ENCODE measurements at places on chromosomes 1 and 21.

DNA sequence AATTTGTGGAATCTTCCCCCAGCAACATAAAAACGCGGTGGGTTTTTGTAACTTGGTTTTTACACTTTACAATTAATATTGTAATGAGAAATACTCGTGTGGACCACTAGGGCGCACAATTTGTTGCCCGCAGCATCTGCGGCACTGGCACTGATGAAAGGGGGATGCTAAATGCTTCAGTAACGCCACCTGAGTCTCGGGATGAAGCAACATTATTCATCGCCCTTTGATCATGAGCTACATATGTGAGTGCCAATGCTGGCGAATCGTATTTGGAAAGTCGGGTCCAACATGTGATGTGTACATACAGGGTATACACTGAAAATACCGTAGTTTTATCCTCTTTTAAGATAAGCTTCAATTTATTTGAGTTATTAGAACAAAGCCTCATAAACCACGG lies 34.2 kb upstream of the COX20 start:
- DNase-seq = peak; percentile 74

DNA sequence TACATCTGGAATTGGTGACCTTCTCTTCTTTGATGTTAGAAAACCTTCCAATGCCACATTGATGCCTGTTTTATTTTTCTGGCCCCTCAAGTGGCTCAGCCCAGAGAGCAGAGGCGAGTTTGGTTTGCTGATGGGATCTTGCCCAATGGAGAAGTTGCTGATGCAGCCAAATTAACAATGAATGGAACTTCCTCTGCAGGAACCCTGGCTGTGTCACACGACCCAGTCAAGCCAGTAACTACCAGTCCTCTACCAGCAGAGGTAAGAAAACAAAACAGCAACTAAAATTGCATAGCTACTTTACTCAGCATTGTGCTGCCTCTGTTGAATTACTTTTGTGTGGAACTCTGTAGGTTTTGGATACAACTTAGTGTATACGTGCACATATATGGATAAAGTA lies 97.6 kb downstream of the CC2D1B start:
- no peak for DNase-seq

GRCh38 chr1:178310685-178311105 lies 186.1 kb downstream of the CLEC20A start:
- peak; percentile 61 for DNase-seq

DNA sequence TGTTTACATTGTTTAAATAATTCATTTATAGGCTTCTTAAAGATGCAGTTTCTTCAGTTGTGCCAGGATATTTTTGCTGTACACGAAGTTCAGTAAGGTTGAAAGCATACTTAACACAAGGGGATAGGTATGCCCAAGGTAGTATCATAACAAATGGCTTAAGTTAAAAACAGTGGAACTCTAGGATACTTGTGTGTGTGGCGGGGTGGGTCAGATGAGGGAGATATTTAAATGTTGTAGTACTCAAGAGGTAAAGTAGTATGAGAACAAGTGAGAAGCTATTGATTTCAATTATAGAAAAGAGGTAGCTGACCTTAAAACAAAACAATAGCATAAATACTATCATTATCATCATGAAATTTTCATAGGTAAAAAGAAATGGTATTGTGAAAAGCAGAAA lies 6.2 kb downstream of the LRRC7 start:
- DNase-seq = no peak

DNA sequence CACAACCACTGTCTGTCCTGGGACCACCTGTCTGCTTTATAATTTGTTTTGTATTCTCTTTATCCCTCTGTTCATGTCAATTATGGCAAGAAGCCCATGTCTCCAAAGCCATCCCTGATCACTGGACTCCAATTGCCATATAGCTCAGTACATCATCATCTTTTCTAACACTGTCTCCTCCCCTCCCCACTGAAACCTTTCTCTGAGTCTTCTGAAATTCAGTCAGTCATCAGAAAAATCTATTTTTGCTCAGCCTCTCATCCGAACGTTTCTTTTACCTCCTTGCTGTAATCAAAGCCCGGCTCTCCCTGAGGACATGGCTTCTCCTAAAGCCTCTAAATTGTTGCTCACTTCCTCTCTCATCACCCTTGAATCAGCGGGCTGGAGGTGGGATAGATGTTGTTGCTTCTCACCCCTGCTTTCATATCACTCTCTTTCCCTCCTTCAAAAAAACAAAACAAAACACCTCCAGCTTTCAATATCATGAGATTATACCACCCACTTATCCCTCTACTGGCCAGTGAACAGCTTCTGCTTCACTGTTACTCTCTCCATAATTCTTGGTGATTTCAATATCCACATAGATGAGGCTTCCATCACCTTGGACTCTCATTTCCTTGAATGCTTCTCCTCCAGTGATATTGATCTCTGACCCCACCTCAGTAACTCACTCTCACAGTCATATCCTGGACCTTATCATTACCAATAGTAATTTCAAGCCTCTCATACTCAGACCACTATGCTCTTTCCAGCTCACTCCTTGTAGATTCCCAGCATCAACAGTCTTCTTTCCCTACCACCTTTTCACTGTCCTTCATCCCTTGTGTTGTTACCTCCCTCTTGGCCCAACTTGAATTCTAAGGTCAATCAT lies 27.8 kb downstream of the RAB3B start:
- DNase-seq = no peak

DNA sequence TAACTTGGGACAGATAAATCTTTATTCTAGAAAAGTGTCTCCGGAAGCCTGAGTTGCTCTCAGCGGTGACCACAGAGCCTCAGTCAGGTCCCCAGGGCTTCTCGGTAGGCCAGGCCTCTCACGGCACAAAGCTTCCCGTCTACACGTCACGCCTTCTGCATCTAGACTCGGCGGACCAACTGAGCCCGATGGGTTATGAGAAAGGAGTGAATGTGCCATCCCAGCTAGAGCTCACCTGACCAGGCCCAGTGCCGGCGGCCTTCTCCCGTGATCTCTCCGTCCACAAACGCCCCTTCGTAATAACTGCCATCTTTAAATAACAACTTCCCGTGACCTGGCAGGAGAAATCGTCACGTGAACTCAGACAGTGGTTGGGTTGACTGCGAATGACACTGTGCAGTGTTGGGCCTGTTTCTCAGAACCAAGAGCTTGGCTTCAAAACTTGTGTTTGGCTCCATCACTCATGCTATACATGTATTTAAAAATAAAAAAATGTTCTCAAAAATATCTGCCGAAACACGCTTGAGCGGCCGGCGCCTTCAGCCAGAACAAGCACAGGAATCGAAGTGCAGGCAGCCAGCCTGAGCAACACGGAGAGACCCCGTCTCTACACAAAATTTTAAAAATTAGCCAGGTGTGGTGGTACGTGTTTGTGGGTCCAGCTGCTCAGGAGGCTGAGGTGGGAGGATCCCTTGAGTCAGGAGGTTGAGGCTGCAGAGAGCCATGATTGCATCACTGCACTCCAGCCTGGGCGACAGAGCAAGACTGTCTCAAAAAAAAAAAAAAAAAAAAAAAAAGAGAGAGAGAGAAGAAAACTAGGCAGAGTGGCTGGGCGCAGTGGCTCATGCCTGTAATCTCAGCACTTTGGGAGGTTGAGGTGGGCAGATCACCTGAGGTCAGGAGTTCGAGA lies 3.1 kb downstream of the MORN1 start:
- DNase-seq = no peak

GRCh38 chr1:98130408-98130807 lies 209.6 kb upstream of the DPYD start:
- no peak for DNase-seq

- DNase-seq = no peak
Observed at GRCh38 chr1:206890125-206891060, 6.8 kb upstream of the IL24 start.

GRCh38 chr1:3377604-3378279 lies 76.7 kb upstream of the ARHGEF16 start:
- no peak for DNase-seq

DNA sequence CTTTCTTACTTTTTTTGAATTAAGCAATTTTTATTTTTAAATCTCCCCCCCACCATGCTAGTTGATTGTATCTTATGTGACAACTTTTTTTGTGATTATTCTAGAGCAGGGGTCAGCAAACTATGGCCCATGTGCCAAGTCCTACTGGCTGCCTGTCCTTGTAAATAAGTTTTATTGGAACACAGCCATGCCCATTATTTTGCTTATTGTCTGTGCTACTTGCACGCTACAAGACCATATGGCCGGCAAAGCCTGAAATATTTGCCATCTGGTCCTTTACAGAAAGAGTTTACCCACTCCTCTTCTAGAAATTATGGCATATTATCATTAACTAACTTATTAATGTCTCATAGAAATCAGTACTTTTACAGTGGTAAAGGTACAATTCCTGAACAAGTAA lies 51.7 kb downstream of the AK5 start:
- no peak for DNase-seq
